ENCODE measurements at places on chromosomes 7 and 10.

- no peak for DNase-seq
Observed at GRCh38 chr7:34080513-34080912, 175.2 kb downstream of the BMPER start.

DNA sequence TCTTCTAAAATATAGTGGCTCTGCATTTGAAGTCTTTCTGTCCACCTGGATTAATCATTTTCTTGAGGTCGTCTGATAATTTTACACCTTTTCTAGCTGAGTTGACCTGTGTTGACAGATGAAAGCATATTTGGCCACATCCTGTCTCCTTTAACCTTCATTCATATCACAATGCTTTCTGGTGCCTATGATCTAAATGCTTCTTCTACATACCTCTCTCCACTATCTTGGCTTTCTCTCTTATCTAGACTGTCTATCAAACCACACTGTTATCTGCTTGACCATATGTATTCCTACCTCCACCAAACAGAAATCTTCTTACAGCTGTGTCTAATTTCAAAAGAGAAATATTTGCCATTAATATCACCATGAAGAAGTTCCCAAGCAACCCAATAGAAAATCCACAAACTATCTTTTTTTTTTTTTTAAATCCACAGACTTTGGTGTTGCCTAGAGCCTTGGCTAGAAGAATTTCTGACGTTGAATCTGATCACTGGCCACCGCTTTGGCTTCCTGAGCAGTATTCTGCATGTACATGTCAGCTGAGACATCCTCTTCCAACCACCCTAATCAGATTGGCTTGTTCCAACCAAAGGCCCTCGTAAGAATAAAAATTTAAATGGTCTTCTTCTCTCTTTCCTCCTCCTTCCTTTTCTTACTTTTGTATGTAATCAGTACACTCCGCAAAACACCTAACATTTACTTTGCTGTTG lies 66.3 kb upstream of the SP4 start:
- DNase-seq: no peak

GRCh38 chr7:56291-56913 lies 136.0 kb upstream of the FAM20C start:
- no peak for DNase-seq

- DNase-seq: no peak
Observed at GRCh38 chr10:124416733-124417132, 2.0 kb downstream of the OAT start.

- DNase-seq: no peak
Observed at GRCh38 chr7:118745927-118746326, 521.4 kb downstream of the ANKRD7 start.

DNA sequence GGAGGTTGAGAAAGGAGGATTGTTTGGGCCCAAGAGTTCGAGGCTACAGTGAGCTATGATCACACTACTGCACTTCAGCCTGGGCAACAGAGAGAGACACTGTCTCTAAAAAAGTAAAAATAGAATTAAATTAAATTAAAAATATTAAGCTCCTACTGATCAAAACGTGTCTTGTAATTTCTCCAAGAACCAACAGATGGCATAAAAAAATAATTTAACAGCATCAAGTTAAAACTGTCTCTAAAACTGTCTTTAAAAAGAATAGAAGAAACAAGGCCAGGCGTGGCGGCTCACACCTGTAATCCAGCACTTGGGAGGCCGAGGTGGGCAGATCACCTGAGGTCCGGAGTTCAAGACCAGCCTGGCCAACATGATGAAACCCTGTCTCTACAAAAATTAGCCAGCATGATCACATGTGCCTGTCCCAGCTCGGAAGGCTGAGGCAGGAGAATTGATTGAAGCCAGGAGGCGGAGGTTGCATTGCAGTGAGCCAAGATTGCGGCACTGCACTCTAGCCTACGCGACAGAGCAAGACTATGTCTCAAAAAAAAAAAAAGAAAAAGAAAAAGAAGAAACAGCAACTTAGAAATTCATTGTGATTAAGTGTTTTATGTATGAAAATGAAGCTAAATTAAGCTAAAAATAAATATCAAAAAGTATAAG lies 24.5 kb downstream of the MTPAP start:
- no peak for DNase-seq

- DNase-seq: no peak
Observed at GRCh38 chr10:133224076-133224475, 5.9 kb upstream of the UTF1 start.

- no peak for DNase-seq
Observed at GRCh38 chr10:49611816-49612512, 1.9 kb downstream of the SLC18A3 start.

DNA sequence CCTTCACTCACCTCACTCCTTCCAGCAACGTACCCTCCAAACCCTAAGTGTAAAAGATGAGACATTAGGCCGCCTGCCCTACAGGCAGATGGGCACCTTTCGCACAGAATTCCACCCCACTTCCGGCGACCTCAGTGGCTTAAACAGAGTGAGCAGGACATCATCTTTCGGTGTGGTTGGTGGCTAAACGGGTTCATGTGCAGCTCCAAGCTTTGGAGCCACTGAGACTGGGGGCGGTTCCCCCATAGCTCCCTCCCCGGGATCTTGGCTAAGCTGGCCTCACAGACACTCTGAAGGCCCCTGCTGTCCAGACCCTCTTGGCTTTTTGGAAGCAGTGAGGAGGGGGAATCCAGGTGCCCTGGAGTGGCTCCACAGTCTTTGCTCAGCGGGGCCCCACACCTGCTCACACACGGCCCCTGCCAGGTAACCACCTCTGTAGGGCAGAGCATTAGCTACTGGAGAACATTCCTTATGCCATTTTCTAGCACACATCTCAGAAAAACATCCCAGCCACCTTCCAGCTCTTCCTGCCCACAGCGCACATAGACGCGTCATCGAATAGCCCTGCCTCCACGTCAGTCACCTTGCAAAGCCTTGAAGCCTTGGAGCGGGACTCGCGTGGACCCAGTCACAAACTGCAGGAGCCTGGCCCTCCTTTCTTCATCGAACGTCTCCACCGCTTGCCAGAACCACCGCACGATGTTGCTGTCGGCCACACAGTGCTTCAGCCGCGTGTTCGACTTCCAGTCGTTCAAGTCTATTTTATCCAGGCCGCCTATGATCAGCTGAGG lies 108.8 kb downstream of the SMURF1 start:
- DNase-seq: no peak

DNA sequence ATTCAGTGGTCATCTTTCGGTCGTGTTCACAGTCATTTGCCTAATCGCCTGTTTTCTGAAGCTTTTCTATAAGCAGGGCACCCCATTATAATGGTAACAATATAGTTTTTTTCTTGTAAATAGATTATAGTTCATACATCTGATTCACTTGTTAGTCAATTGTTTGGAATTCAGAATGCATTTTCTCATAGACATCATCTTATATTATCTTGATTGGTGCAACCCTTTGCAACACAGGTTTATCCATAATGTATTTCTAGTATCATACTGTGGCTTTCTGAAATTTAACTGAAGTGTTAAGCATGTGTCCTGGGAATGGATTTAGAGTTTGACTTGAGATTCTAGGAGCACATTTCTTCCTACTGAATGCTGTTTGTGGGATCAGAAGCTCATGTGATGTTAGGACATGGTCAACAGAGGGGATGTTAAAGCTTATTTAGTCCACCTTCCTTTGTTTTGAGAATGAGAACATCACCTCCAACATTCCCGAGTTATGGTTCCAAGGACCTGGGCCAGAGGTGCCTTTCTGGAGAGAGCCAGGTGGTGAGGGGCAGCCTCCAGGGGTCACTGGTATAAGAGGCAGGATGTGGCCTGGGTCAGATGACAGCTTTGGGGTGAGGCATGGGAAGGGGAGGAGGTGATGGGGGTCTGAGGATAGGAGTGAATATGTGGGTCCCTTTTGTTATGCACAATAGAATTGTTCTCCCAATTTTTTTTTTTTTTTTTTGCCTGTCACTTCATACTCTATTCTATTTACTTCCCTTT lies 415.6 kb downstream of the EXOC4 start:
- no peak for DNase-seq

DNA sequence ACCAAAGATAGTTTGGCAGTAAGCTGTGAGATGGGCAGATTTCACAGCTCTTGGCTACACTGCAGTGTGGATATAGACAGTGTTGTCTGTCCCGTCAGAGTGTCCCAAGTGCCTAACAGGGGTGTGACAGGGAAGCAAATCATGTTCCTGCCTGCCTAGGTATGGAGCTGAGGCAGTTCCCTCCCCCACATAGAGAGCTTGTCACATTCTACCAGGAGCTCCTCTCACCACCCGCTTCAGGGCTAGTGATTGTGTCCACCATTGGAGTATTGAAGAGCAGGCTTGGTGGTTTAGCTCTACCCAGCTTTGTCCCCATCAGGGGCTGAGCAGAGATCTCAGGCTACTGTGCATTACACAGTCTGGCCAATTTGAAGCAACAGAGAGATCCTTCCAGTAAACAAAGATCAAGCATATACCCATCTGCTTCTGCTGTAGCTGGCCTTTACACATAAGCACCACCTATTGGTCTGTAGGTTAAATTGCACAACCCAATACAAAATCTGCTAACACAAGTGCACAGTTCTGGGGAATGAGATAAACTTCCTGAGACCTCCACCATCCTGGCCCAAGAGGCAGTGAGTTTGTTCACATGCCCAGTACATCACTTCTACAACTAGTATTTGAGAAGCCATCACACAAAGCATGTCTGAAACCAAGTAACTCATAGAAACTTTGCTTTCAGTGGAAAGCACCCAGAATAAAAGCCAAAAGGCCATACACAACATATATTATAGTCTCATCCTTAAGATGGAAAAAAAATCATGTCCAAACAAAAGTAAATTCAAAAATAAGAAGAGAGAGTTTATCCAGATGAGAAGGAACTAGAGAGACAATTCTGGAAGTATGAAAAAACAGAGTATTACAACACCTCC lies 67.3 kb downstream of the GLCCI1 start:
- DNase-seq: no peak

DNA sequence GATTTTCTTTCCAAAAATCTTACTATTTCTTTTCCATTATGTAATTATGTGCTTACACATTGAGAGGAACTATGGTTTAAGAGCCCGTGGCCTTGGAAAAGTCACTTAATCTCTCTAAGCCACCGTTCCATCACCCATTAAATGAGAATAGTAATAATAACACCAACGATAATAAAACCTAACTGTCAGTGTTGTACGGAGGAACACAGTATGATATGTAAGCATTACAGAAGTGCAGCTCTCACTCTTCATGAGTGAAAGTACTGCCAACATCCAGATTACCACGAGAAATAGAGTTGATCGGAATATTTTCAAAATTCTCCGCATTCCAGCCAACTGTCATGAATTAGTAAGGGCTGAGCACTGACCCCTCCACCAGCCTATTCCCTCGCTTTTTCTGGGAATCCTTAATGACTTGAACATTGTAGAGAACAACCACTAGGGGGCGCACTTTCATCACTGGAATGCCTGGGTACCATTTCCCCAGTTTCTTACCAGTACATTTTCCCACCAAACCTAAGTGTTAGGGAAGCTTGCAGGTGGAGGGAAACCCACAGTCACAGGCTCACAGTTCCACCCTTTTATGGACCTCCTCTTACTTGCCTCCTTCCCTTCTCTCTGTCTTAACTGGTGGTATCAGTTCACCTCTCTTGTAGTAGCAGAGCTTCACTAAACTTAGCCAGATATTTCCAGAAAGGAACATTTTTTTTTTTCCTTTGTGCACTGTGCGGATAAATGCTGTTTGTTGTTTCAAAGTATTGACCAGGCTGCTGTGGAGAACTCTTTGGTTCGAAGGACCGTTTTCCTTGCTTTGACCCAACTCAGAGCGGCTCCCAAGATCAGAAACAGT lies 27.8 kb downstream of the NKX2-3 start:
- DNase-seq: no peak

DNA sequence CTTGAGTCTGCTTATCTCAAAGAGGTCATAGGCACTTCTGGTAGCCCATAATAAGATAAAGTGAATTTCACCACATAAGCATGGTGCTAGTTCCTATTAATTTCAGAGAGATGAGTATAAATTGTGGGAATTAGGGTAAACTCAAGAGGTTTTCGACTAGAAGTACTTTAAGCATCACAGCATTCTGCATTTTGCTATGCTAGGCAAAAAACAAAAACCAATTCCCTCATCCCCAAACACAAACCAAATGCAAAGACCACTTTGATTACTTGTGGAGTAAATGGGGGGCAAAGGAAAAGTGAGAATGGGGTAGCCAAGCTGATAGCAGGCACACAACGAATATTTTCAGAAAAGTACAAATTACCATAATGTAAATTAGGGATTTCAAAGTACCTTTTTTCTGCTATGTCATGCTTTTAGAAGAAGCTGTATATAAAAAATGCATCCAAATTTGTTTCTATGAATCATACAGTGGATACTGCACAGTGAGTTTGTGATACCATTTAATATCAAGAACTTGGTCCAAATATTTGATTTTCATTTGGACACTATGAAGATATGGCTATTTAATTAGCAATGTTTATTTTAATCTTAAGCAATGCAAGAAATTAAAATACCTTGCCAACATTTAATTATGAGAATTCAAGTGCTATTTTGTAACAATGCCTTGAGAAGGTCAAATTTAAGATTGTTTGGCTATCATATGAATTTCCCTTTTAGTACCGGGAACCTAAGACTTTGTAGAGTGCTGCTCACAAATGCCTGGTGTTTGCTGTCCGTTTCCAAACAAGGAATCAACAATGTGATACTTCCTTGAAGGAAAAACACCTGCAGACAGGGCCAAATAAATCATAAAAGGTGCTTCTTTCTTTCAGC lies 455.5 kb downstream of the PHTF2 start:
- DNase-seq: no peak

DNA sequence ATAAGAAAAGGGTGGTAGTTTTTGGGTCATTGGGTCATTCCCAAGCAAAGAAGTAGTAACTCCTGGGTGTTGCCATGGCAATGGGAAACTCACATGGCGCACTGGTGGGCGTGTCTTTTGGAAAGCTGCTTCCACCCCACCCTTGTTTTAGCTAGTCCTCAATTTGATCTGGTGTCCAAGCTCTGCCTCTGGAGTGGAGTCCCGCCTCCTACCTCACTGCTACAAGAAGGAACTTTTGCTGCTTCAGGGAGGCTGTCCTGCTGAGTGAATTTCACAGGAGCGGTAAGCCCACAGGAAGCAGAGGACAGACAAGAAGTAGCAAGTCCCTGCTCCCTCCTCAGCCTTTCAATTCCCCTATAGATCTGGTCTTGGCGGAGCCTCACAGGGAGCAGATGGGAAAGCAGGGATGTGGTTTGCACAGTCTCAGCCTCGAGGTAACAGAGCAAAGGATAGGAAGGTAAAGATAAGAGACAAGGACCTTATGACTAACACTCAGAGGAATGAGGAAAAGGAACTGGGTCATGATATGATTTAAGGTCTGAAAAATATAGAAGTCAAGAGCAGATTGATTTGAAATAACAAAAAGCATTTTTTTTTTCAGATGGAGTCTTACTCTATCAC lies 700.3 kb downstream of the TNS3 start:
- no peak for DNase-seq
